ENCODE measurements at places on chromosomes 12 and 14.

- DNase-seq, result no peak
- no peaks in the 10 kb centered on the region for H3K4me1 ChIP-seq
- no peak overlapping the region for H3K4me3 ChIP-seq
- H3K27ac ChIP-seq, result no peak overlapping the region
- no peaks in the 10 kb centered on the region for H3K27me3 ChIP-seq
- H3K36me3 ChIP-seq, result no peaks in the 10 kb centered on the region
Observed at GRCh38 chr12:71760471-71760870, 5.8 kb downstream of the RAB21 start.

DNA sequence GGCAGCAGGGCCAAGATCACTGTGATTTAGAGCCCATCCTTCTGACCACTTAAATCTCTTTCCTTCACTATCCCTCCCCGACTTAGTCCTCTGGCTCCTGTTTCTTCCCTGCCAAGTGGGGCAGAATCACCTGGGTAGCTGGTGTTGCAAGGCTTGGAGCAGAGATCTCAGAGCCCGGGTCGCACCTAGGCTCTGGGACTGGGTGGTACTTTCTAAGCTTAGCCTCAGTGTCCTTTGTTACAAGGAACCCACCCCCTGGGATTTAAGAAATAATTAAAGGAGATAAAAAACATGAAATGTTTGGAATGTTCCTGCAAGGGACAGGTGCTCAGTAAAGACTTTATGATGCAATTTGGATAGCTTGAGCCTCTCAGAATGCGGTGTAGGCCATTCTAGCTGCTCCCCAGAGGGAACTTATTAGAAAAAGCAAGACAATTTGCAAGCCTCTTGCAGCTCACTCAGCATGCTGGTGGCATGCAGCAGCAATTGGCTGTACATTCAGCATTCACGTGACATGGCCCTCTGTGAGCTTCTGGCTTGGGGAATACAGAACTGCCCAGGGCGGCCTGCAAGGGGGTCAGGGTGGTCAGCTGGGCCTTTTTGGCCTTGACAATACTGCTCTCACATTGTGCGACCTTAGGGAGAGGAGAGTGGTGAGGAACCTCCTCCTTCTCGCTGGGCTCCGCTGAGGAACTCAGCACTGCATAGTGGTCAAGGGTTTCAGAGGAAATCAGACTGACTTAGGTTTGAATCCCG is 16.8 kb downstream of the C14orf132 start:
- H3K4me3 ChIP-seq, result no peak overlapping the region
- no peak for DNase-seq
- no peak overlapping the region for H3K27ac ChIP-seq
- H3K36me3 ChIP-seq, result no peaks in the 10 kb centered on the region
- H3K4me1 ChIP-seq, result no peaks in the 10 kb centered on the region

GRCh38 chr12:131134523-131135310 is 181.0 kb downstream of the ADGRD1 start:
- no peak for DNase-seq
- H3K4me1 ChIP-seq, result no peaks in the 10 kb centered on the region
- H3K27me3 ChIP-seq, result peaks cover 8% of the 10 kb centered on the region
- no peak overlapping the region for H3K4me3 ChIP-seq
- H3K27ac ChIP-seq, result no peak overlapping the region

DNA sequence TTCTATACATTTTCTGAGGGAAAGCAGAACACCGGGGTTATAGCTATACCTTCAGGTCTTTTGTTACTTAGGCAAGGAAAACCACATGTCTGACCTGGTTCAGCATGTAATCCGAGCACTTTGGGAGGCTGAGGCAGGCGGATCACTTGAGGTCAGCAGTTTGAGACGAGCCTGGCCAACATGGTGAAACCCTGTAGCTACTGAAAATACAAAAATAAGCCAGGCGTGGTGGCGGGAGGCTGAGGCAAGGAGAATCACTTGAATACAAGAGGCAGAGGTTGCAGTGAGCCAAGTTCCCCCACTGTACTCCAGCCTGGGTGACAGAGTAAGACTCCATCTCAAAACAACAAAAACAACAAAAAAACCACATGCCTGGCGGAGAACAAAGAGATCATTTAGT is 177.6 kb downstream of the ACSS3 start:
- H3K36me3 ChIP-seq, result no peaks in the 10 kb centered on the region
- DNase-seq, result no peak
- H3K4me1 ChIP-seq, result no peaks in the 10 kb centered on the region
- H3K27ac ChIP-seq, result no peak overlapping the region

GRCh38 chr12:105417732-105418131 is 87.2 kb downstream of the C12orf75 start:
- no peaks in the 10 kb centered on the region for H3K27me3 ChIP-seq
- no peak overlapping the region for H3K27ac ChIP-seq
- no peak overlapping the region for H3K4me3 ChIP-seq
- no peaks in the 10 kb centered on the region for H3K36me3 ChIP-seq
- no peaks in the 10 kb centered on the region for H3K4me1 ChIP-seq
- DNase-seq, result no peak

DNA sequence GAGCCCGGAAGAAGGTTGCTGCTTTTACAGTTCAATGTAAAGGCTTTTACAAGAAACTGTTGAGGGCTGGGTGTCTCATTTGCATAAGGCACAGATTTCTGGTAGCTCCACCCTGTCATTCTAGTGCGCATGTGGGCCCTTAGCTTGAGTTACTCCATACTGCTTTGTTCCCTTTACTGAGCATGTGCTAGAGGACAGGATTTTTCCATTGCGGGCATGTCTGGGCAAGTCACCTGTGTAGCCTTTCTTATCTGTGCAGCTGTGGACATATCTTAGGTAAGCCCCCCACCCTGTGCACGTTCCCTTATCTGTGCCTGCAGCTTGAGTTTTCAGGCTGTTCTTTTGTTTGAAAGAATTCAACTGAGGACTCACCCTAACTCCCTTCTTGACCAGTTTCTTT is 56.2 kb upstream of the ARHGAP5 start:
- no peaks in the 10 kb centered on the region for H3K36me3 ChIP-seq
- H3K27ac ChIP-seq, result no peak overlapping the region
- DNase-seq, result no peak
- H3K4me1 ChIP-seq, result no peaks in the 10 kb centered on the region

GRCh38 chr12:56518570-56518969 is 3.0 kb upstream of the RBMS2 start:
- DNase-seq, result no peak
- H3K4me3 ChIP-seq, result no peak overlapping the region
- no peaks in the 10 kb centered on the region for H3K27me3 ChIP-seq

GRCh38 chr12:68222326-68222725 is 3.3 kb downstream of the IL26 start:
- H3K4me1 ChIP-seq, result no peaks in the 10 kb centered on the region
- no peak overlapping the region for H3K4me3 ChIP-seq
- no peak for DNase-seq
- H3K27me3 ChIP-seq, result peaks cover 6% of the 10 kb centered on the region

GRCh38 chr12:105358789-105359188 is 28.3 kb downstream of the C12orf75 start:
- H3K27me3 ChIP-seq, result no peaks in the 10 kb centered on the region
- no peaks in the 10 kb centered on the region for H3K36me3 ChIP-seq
- no peak overlapping the region for H3K27ac ChIP-seq
- H3K4me3 ChIP-seq, result no peak overlapping the region

- H3K4me3 ChIP-seq, result no peak overlapping the region
- no peaks in the 10 kb centered on the region for H3K36me3 ChIP-seq
- DNase-seq, result no peak
- H3K4me1 ChIP-seq, result no peaks in the 10 kb centered on the region
- no peak overlapping the region for H3K27ac ChIP-seq
Observed at GRCh38 chr12:108410689-108411088, 71.6 kb upstream of the CMKLR1 start.

GRCh38 chr12:19978193-19978592 is 390.1 kb upstream of the PDE3A start:
- no peak overlapping the region for H3K4me3 ChIP-seq
- H3K27ac ChIP-seq, result no peak overlapping the region
- no peak for DNase-seq
- H3K27me3 ChIP-seq, result no peaks in the 10 kb centered on the region
- no peaks in the 10 kb centered on the region for H3K4me1 ChIP-seq

DNA sequence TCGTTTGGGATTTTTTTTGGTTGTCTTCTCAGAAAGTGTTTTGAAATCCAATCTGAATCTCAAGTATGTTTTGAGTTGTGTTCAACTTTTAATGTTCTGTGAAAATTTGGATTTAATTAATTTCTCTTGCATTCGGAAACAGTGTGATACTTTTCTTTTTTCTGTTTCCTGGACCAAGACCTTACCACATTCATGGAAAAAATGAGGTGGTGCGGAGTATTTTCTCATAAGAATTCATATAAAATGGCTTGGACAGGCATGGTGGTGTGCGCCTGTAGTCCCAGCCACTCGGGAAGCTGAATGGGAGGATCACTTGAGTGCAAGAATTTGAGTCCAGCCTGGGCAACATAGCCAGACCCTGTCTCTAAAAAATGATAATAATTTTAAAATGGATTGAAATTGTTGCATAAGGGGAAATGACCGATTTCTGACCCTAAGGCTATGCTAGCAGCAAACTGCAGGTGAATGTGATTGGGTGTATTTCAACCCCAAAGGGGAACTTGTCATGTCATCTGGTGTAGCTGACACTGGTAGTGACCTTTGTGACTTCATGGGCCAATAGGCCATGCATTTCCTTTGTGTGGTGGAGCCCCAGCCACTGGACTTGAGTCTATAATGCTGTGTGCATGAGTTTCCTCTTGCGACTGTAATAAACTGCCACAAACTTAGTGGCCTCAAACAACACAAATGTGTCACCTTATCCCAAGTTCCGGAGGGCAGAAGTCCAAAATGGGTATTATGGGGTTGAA is 123.5 kb upstream of the RFLNA start:
- no peaks in the 10 kb centered on the region for H3K36me3 ChIP-seq
- DNase-seq, result no peak
- no peaks in the 10 kb centered on the region for H3K4me1 ChIP-seq

DNA sequence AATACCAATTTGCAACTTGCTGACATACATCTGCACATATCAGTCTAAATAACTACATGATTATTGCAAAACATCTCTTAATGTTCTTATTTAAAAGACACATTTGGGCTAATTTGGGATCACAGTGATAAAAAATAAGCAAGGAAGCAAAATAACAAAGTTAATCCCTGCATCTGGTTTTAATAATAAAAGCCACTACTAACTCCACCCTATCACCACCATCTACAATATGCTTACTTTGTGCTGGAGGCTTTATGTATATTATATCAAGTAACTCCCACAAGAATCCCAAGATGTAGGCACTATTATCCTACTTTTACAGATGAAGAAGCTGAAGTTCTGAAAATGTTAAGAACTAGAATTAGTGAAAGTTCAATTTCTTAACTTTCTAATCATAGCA is 45.7 kb downstream of the TAOK3 start:
- H3K4me3 ChIP-seq, result no peak overlapping the region
- no peak for DNase-seq
- H3K27me3 ChIP-seq, result no peaks in the 10 kb centered on the region
- no peaks in the 10 kb centered on the region for H3K36me3 ChIP-seq

GRCh38 chr12:104748356-104748755 is 209.7 kb downstream of the SLC41A2 start:
- DNase-seq, result no peak
- H3K36me3 ChIP-seq, result no peaks in the 10 kb centered on the region
- H3K4me1 ChIP-seq, result no peaks in the 10 kb centered on the region
- H3K4me3 ChIP-seq, result no peak overlapping the region

- DNase-seq, result no peak
- peaks cover 1% of the 10 kb centered on the region for H3K36me3 ChIP-seq
- peak overlapping the region; percentile 73 for H3K27ac ChIP-seq
- no peaks in the 10 kb centered on the region for H3K4me1 ChIP-seq
Observed at GRCh38 chr12:120126635-120127005, 10.1 kb upstream of the RAB35 start.

- DNase-seq, result no peak
- H3K4me1 ChIP-seq, result no peaks in the 10 kb centered on the region
- no peaks in the 10 kb centered on the region for H3K36me3 ChIP-seq
- no peak overlapping the region for H3K27ac ChIP-seq
- no peaks in the 10 kb centered on the region for H3K27me3 ChIP-seq
- H3K4me3 ChIP-seq, result no peak overlapping the region
Observed at GRCh38 chr12:59005193-59005955, 85.1 kb upstream of the LRIG3 start.

DNA sequence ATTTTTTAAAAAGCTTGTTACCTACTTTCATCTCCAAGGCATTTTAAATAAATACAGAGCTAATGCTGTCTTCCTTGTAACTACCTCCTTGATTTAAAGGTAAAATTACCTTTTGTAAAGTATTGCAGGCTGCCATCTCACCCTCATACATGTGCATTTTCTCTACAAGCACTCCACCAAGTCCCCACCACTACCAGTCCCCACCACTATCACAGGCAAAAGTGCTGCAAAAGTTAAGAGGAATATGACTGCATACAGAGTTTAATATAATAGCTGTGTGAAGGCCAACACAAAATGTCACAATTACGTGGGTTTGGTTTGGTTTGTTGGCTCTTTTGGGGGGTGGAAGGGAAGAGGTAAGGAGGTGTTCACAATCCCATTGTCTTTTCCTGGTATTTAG is 9.6 kb downstream of the SIX1 start:
- H3K27ac ChIP-seq, result no peak overlapping the region
- no peak for DNase-seq
- no peaks in the 10 kb centered on the region for H3K36me3 ChIP-seq
- H3K4me1 ChIP-seq, result no peaks in the 10 kb centered on the region
- no peak overlapping the region for H3K4me3 ChIP-seq

GRCh38 chr12:67671419-67671818 is 22.9 kb downstream of the DYRK2 start:
- H3K36me3 ChIP-seq, result no peaks in the 10 kb centered on the region
- H3K27ac ChIP-seq, result no peak overlapping the region
- no peaks in the 10 kb centered on the region for H3K4me1 ChIP-seq
- no peak for DNase-seq
- no peak overlapping the region for H3K4me3 ChIP-seq

- no peaks in the 10 kb centered on the region for H3K27me3 ChIP-seq
- H3K4me1 ChIP-seq, result no peaks in the 10 kb centered on the region
- peak overlapping the region; percentile 95 for H3K27ac ChIP-seq
- peak; percentile 54 for DNase-seq
Observed at GRCh38 chr14:63203618-63204406, 431 bp upstream of the RHOJ start.

- no peak for DNase-seq
- no peak overlapping the region for H3K4me3 ChIP-seq
- no peak overlapping the region for H3K27ac ChIP-seq
- H3K27me3 ChIP-seq, result no peaks in the 10 kb centered on the region
- H3K36me3 ChIP-seq, result no peaks in the 10 kb centered on the region
Observed at GRCh38 chr12:5101686-5102085, 58.0 kb downstream of the KCNA5 start.

DNA sequence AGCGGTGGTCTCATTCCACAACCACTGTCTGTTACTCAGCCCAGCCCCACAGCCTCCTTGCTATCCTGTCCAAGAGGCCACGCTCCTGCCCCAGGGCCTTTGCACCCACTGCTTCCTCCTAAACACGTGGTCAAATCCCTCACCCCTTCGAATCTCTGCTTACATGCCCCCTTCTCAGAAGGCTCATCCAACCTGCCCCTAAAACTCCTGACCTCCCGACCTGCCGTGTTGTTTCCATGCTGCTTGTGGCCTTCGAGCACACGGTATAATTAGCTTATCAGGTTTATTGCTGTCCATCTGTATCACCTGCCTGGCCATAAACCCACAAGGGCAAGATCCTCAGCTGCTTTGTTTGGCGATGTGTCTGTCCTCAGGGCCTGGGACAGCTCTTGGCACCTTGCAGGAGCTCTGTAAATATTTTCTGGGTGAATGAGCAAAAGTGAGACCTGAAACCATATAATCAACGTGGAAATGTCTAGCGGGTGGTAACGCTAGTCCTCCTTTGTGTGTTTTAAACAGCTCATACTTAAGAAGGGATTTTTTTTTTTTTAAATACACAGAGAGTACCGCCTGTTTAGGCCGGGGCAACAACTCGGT is 36.0 kb downstream of the SCARB1 start:
- DNase-seq, result no peak
- peak overlapping the region; percentile 70 for H3K27ac ChIP-seq
- no peaks in the 10 kb centered on the region for H3K27me3 ChIP-seq
- H3K36me3 ChIP-seq, result no peaks in the 10 kb centered on the region
